ENCODE measurements at places on chromosomes 12 and 14.

GRCh38 chr12:42893803-42894202 is 304.3 kb upstream of the PRICKLE1 start:
- DNase-seq, result no peak

- DNase-seq, result no peak
Measured at GRCh38 chr12:94285943-94286582, 137.7 kb downstream of the PLXNC1 start.

DNA sequence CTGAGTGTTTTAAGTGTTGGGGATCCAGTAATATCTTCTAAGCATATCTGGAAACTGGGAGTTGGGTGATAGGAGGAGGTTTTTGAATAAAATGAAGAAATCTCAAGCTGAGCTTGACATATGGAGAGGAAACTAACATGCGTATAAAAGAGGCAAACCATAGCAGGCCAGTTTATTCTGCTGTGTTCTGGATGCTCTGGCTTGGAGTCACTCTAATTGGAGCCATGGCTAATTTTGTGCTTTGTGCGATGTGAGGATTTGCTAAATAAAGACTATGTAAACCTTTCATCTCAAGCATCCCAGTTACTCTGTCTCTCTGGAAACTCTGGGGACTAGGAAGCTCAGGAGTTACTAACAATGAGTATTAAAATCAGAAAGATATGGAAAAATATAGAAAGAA is 66.5 kb downstream of the ATF7IP start:
- no peak for DNase-seq

GRCh38 chr14:53596853-53597525 is 359.6 kb downstream of the BMP4 start:
- DNase-seq, result no peak

DNA sequence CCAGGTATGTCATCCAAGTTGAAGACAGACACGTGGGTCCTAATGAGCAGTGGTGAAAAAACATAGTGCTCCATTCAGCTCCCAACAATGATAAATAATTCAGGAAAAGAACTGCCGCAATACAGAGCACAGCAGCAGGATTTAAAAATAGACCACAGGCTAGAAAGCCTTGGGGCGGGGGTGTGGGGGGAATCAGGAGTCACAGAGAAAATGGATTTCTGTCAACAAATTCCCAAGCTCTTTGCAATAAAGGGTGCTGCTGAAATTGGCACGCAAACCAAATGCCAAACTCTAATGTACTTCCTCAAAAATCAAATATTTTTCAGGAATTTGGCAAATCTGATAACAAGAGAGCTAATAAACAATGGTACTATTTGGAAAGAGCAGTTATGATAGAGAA is 58.6 kb downstream of the R3HDM2 start:
- DNase-seq, result no peak

DNA sequence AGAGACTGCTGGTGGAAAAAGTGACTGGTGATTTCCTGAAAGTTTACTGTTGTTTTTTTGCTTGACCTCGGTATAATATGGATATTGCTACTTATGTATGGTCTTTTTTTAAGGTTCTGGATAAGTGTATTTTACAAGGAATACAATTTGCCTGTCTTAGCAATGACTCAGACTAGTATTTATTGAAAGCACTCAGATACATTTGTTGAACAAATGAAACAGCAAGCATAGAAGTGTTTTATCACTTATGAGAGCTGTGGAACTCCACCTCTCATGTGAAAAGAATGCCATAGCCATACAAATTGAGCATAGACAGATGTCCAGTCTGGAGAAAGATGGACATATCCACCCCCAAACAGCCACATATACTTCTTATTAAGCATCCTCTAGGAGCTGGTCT is 340.4 kb upstream of the FBXO33 start:
- DNase-seq, result no peak

GRCh38 chr12:50072198-50072907 is 12.8 kb upstream of the SMARCD1 start:
- no peak for DNase-seq

DNA sequence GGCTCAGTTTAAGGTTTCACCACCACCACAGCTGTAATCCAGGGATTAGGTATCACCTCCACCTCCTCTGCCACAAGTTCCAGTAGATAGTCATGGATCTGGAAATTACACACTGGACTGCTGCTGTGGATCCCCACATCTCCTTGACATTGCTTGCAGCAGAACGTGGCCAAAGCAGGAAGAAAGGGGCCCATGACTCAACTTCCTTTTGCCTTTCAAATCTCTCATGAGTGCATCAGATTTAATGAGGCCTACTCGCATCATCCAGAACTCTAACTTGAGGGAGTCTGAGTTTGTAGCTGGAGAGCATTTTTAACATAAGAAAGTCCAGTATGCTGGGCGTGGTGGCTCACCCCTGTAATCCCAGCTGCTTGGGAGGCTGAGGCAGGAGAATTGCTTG is 29.2 kb upstream of the TMED10 start:
- no peak for DNase-seq

- DNase-seq, result no peak
Measured at GRCh38 chr12:68910128-68910527, 22.8 kb downstream of the CPM start.

DNA sequence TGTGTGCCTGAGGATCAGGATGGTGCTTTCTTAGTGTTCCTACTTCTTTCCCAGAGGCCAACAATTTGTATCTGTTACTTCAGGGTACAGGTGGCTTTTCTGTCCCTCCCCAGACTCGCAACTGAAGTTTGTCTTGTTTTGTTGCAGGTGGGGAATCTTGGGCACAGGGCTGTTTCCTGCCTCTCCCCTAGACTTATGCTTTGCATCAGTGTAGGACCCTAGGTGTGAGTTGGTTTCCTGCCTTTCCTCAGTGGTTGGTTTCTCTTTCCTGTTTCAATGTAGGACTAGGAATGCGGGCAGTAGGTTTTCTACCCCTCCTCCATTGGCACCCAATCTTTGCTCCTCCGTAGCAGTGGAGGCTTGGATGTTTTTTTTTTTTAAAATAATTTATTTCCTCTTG is 87.0 kb downstream of the TRMT5 start:
- DNase-seq, result no peak

DNA sequence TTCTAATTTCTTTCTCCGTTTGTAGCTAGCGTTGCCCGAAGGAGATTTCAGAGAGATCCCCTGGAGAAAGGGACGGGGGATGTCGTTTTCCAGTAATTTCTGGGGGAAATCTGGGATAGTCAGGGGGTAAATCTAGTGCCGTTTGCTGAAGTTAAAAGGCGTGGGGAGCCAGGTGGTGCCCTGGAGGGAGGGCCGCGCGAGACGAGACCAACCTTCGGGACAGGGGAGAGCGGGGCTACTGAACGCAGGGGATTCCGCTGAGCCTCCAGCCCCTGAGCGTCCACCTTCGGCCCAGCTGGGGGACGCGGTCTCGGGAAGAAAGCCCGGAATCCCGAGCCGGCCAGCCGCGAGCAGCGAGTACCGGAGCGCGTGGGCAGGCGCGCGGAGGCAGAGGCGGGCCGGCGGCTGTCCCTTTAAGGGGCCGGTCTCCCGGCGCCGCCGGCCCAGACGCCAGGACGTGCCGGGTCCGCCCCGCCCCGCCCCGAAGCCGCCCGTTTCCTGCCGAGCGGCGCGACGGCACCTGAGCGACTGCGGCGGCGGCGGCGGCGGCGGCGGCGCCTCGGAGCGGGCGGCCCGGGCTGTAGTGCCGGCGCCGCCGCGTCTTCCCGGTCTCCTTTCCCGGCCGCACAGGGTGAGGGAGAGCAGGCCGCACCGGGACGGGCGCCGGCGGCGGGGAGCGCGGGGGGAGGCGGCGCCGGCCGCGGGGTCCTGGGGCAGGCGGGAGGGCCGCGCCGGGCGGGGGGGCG is at the start of gene KTN1:
TSS of gene KTN1 (plus strand) at position 484 of the 746 bp plus-strand sequence. CDS start 31,842 bp downstream, outside the sequence.
- peak; percentile 67 for DNase-seq

- DNase-seq, result no peak
Measured at GRCh38 chr14:93973607-93974006, 2.8 kb downstream of the ASB2 start.

- no peak for DNase-seq
Measured at GRCh38 chr12:51809193-51809592, 39.3 kb downstream of the FIGNL2 start.

DNA sequence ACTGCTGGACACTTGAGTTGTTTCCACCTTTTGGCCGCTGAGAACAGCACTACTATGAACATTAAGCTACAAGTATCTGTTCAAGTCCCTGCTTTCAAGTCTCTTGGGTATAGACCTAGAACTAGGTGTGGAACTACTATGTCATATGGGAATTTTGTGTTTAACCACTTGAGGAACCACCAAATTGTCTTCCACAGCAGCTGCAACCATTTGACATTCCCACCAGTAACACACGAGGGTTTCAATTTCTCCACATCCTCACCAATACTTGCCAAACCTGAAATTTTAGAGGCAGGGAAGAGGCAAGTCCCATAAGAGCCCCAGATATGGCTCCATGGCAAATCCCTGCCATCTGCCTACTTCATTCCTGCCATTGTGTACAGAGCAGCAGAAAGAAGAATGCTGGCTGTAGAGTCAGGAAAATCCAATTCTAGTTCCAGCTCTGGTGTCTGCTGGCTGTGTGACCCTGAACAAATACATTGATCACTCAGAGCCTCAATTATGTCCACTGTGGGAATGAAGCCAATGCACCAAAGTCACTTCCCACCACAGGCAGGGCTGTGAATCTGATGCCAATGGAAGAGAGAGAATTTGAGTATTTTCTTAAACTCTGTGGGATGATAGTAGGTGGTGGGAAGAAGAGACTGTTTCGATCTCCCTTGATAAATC is 17.8 kb downstream of the PITPNM2 start:
- no peak for DNase-seq

DNA sequence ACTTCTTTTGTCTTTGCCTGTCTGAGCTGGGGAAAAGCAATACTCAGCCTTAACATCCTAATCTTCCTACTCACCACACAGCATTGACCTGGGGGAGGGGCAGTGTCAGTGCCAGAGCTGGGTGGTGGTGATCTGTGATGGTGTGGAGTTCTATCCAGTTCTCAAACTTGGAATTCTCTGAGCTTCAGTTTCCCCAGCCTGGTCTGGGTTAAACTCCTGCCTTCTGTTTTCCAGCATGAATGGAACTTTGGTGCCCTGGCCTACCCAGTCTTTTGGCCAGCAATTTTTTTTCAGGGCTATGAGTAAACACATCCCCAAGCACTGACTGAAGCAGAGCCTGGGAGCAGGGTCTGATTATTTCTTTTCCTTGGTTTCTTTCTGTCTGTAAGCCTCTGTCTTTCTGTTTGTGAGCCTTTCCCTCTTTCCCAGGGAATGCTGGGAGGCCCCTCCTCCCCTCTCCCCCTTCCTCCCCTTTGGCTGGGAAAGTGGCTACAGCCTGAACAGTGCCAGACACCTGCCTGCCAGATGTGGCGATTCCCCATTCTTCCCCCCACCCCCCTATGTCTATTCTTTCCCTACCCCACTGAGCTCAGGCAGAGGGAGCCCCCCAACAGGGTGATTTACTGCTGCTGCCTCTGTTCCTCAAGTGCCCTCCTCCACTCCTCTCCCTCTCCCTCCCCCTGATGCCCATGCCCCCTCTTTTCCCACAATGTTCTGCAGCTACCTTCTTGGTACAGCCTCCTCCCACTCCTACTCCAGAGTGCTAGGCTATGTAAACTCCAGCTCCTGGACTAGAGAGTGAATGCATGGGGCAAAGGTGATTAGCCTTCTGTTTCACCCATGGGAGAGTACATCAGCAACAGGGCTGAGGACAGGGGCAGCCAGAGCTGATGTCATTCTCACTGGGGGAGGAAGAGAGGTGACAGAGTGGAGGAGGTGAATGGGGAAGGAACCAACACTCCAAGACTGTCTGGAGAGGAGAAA is 11.1 kb downstream of the GPR84 start:
- DNase-seq, result peak; percentile 82

GRCh38 chr14:33486332-33486890 is 464.5 kb downstream of the EGLN3 start:
- DNase-seq, result no peak

Measured in NCI-H2227 treated with DMSO at 0.1 percent for 48 hours (cell line).